Thoracic aorta endothelial cell (primary cell): ENCODE measurements at places on chromosomes 6 and 20. TPM values are rescaled to one million over a fixed set of nuclear protein-coding genes. Genes with fewer than 3 reads are reported as not detected.

NHSL1 gene
- total RNA-seq, result 45.9 and 67.3 TPM in 2 replicates

SPO11 gene
- not detected in 2 replicates for total RNA-seq

PDE10A gene
- total RNA-seq, result 9.1 and 18.9 TPM in 2 replicates

ZBTB46 gene
- total RNA-seq, result 2.9 and 3.2 TPM in 2 replicates

ANKEF1 gene
- total RNA-seq, result 2.8 and 4.0 TPM in 2 replicates

ADGRB3 gene
- under 0.01 TPM in 1 of 2 replicates, not detected in the other for total RNA-seq
